ENCODE measurements at places on chromosomes 1 and 21. TPM values are rescaled to one million over a fixed set of nuclear protein-coding genes. Genes with fewer than 3 reads are reported as not detected.

MGST3 gene
- total RNA-seq = 102 TPM

LCE1C gene
- not detected for total RNA-seq

ERVH48-1 gene
- not detected for total RNA-seq

CHD5 gene
- 0.07 TPM for total RNA-seq

UBE2U gene
- not detected for total RNA-seq

TAL1 gene
- 36.8 TPM for total RNA-seq

IL22RA1 gene
- total RNA-seq = not detected

LIN28A gene
- not detected for total RNA-seq

KRTAP13-2 gene
- total RNA-seq = not detected

UBL4B gene
- not detected for total RNA-seq

KCNJ15 gene
- total RNA-seq = 0.50 TPM

LINGO4 gene
- total RNA-seq = not detected

RAP1GAP gene
- 0.07 TPM for total RNA-seq

C4BPA gene
- total RNA-seq = not detected

ABCG1 gene
- total RNA-seq = 17.7 TPM

LSS gene
- 68.9 TPM for total RNA-seq

PADI2 gene
- not detected for total RNA-seq

AMY2B gene
- total RNA-seq = 1.6 TPM

CD247 gene
- total RNA-seq = 0.53 TPM

LCE1D gene
- not detected for total RNA-seq

KRTAP19-1 gene
- total RNA-seq = not detected

GPR3 gene
- 2.1 TPM for total RNA-seq

YY1AP1 gene
- 42.7 TPM for total RNA-seq

EDN2 gene
- not detected for total RNA-seq

CRYBG2 gene
- total RNA-seq = not detected

DIO1 gene
- not detected for total RNA-seq

USH2A gene
- not detected for total RNA-seq

SLC35F3 gene
- total RNA-seq = not detected

UBR4 gene
- 178 TPM for total RNA-seq

TDRD10 gene
- 2.9 TPM for total RNA-seq

UHMK1 gene
- 118 TPM for total RNA-seq

ESRRG gene
- total RNA-seq = not detected

PRDM2 gene
- 21.0 TPM for total RNA-seq
